ENCODE measurements at places on chromosomes 13 and 19.

DNA sequence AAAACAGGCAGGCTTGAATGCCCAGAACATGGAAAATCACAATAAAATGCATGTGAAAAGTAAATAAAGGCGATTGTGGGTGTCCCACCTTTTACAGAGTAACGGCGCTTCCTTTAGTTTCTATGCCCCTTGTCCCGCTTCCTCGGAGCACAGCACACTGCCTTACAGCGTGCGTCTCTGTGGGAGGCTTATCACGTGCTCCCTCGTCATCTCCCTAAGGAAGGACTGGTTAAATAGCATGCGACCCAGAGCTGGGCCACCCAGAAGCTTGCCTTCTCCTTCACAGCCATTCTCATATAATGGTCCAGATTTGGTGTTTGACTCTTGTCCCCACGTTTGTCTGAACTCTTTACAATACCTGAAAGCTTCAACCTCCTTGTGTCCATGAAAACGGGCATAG, 56.6 kb downstream of the LIG4 start:
- DNase-seq, result no peak

- DNase-seq, result peak; percentile 90
Measured at GRCh38 chr19:48558018-48558684, 6.2 kb downstream of the SULT2B1 start.

GRCh38 chr19:52492201-52492993, 35.1 kb upstream of the ZNF808 start:
- no peak for DNase-seq

DNA sequence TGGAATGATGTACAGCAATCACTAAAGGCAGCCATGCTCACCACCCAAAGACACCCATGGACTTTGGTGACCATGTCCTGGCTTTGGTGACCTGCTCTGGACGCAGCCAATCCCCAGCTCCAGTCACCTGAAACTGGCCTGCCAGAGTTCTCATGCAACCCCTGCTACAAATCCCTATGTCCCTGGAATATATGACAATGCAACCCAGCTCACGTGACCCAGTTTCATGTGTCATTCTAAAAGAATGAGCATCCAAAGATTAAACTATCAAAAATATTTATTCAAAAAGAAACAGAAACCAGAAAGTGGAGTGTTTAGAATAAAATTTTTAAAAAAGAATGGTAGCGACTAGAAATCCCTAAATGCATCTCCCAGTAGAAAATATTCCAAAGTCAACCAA, 203.3 kb upstream of the IRS2 start:
- peak; percentile 70 for DNase-seq

- peak; percentile 9 for DNase-seq
Measured at GRCh38 chr19:50959731-50960500, 7.1 kb upstream of the KLK5 start.

DNA sequence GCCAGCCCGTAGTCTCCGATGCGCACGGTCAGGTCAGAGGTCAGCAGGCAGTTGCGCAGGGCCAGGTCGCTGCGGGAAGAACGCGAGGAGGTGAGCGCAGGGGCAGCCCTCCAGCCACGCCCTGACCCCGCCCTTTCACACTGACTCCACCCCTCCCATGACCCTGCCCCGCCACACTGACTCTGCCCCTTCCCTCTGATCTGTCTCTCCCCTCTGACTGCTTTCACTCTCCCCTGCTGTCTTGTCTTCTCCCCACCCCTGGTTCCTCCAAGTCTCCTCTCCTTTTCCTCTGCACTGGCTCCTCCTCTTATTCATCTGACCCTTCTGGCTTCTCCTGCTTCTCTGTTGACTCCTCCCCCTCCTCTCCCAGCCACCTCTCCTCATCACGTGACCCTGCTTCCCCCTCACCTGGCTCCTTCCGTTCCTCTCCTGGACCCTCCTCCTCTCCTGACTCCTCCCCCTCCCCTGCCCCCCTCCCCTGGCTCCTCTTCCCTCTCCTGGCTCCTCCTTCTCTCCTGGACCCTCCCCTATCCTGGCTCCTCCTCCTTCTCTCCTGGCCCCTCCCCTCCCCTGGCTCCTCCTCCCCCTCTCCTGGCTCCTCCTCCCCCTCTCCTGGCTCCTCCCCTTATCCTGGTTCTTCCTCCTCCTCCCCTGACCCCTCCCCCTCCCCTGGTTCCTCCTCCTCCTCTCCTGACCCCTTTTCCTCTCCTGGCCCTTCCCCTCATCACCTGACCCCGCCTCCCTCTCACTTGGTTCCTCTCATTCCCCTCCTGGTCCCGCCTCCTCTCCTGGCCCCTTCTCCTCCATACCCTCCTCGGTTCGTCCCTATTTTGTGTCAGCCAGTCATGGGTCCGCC, 9.9 kb downstream of the LMTK3 start:
- peak; percentile 49 for DNase-seq

DNA sequence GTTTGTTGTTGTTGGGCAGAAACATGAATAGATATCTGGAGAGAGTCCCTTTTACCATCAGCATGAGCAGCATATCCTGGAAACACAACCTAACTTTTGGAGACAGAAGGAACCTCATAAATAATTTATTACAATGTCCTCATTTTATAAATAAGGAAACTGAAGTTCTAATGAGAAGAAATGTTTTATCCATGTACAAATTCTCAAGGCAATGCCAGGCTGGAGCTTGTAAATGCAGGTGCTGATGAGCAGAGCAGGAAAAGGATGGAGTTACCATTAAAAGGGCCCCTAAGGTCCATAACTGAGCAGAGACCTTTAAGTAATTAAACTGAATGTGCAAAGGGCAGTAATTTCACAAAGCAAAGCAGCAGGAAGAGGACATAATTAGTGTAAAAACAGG, 17.3 kb downstream of the LCP1 start:
- DNase-seq, result no peak

DNA sequence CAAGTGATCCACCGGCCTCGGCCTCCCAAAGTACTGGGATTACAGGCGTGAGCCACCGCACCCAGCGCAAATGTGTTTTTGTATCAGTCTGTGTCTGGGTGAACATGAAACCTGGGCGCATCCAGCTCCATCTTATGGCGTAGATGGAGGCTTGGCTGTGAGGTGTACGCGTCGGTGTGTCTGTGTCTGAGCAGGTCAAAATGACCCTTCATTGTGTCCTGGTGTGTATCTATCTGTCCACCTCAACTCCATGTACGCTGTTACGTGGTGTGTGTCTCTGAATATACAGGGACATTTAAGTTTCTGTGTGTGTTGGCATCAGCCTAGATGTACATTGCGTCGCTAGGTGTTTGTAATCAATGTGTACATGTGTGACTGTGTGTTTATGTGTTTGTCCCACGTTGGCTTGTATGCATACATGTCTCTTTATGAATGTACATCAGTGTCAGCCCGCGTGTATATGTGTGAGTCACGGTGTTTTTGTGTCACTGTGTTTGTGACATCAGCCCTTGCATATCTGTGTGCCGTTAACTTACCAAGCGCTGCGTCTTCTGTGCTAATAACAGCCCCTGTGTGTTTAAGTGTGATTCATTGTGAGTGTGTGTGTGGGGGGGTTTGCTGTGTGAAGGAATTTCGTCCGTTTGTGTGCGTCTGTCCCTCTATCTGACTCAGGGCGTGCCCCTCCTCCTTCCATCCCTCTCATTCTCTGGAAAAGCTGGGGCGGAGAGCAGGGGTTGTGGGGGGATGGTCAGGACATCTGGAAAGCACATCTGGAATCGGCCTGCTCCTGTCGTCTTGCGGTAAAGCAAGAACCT, 6.4 kb downstream of the AXL start:
- peak; percentile 99 for DNase-seq

DNA sequence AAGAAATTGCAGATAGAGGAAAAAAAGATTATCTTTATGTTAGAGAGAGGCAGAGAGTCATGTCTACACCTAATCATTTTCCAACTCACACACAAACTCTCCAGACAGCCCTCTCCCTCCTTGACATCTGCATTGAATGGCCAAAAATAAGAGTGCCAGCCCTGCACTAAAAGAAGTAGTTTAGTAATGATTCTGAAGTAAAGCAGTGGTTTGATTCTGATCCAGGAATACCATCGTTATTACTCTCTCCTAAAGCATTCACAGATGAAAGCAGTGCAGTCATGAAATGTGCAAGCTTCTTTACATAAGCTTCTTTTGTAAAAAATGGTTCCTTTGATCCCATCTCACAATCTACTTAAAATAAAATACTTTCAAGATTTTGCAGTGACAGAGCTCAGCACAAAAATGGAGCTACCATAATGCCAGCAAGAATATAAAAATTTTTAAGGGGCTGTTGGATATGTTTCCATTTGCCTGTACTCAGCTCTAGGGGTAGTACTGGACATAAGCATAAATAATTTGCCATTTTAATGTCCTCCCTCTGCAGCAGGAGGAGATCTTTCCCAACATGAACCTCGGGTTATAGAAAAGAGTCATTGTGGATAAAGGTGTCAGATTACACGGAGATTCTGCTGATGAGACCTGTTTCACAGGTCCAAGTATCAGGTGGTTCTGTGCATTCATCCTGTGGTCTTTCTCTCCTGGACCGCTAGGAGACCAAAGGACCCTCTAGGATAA, 406.3 kb downstream of the DCT start:
- peak; percentile 29 for DNase-seq

- no peak for DNase-seq
Measured at GRCh38 chr19:51724543-51724942, 752 bp upstream of the HAS1 start.

GRCh38 chr13:97019236-97019635, 25.0 kb upstream of the OXGR1 start:
- DNase-seq, result no peak

DNA sequence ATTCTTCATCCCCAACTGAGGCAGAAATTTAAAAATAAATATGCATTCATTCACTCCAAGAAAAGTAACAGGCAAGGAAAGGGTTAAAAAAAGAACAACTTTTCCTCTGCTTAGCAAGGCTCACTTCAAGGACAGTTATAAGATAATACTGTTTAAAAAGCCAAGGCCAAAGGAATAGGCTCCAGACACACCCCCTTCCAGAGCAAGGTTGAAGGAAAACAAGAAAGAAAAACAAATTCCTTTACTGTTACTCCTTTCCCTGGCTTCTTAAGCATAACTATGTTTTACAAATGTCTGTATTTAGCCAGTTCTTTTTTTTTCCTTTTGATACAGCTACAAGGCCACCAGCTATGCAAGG, 8.5 kb downstream of the SIGLEC11 start:
- no peak for DNase-seq

GRCh38 chr19:38545596-38545995, 72.2 kb downstream of the MAP4K1 start:
- DNase-seq, result no peak

GRCh38 chr19:14779151-14779550, 791 bp upstream of the ADGRE2 start:
- DNase-seq, result no peak

DNA sequence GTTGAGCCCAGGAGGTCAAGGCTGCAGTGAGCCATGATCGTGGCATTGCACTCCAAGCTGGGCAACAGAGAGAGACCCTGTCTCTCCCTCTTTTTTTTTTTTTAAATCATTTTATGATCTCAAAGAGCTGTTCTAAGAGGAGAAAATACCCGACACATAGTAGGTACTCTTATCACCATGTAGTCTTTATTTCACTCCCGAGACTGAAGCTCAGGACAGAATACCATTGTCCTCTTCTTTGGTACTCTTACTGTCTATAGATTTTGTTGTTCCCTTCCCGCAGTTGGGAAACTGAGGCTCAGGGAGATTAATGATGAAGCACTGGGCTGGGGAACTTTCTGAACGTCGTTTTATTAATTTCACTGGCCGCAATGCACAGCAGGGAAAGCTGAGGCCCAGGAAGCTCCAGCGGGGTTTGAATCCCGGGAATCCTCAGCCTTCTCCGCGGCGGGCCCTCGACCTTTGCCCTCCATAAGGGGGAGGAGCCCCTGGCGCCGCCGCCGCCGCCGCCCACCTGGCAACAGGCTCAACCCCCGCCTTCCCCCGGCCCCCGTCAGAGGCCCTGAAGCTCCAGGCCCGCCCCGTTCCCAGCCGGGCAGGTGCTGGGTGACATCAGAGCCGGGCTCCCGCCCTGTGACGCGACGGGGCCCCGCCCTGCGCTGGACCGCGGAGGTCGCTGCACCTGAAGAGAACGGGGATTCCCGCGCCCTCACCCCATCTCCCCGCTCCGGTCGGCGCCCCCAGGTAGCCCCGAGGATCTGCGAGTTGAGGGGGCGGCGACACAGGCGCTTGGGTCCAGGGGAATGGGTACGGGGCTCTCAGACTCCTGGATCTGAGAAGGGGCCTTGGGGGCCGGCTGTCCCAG, 1.6 kb downstream of the MYH14 start:
- no peak for DNase-seq

- no peak for DNase-seq
Measured at GRCh38 chr13:90122531-90122930, 1225.0 kb upstream of the MIR17HG start.

GRCh38 chr13:77653301-77653700, 44.2 kb upstream of the SLAIN1 start:
- DNase-seq, result no peak

DNA sequence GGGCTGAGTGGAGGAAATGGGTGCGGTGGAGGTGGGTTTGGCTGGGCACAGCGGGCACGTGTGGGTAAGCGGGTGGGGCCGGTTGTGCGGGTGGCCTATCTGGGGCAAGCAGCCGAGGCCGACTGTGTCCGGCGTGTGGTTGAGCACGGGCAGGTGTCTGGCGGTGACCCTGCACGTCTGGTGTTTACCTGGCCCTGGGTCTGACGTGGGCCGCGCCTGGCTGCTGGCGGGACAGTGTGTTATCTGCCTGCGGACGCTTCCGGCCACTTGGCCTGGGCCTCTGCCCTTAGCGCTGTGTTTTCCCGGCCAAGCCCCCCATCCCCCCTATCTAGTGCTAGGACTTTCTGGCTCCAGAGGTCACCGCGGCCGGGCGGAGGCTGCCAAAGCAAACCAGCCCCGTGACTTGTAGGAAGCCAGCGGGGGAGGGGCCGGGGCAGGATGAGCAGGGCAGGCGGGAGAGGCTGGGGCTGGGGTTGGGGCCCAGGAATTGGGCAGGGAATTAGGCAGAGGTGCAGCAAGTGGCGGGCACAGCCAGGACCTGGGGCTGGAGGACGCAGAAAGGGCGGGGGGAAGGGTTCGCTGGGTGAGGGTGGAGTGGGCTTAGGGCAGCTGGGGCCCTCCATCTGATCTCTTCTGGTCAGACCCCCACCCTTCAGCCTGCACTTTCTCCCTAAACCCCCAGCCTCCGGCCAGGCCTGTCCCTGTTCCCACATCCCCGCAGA, 534 bp upstream of the HPN start:
- DNase-seq, result no peak
